ENCODE measurements at places on chromosomes 3 and 15.
A peak's percentile ranks its signal among the peaks of the same experiment; 100 is the strongest.

DNA sequence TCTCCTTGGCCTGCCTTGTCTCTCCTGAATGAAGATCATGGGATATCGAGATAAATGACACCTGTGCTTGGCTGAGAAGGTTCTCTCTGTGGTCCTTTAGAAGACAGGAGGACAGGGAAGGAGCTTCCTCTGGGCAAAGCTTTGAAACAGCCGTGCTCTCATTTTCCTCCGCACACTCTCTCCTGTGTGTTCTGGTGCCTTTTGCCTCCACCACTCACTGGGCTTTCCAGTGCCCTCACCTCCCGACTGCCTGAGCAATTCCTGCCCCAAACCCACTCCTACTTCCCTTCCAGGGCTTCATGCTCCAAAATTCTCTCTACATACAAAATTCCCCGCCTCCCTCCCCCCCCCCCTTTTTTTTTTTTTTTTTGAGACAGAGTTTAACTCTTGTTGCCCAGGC lies 32.3 kb downstream of the UPK1B start:
- no peak for DNase-seq
- peaks cover 5% of the 10 kb centered on the region for H3K36me3 ChIP-seq
- no peak overlapping the region for H3K27ac ChIP-seq
- no peak overlapping the region for H3K4me3 ChIP-seq

DNA sequence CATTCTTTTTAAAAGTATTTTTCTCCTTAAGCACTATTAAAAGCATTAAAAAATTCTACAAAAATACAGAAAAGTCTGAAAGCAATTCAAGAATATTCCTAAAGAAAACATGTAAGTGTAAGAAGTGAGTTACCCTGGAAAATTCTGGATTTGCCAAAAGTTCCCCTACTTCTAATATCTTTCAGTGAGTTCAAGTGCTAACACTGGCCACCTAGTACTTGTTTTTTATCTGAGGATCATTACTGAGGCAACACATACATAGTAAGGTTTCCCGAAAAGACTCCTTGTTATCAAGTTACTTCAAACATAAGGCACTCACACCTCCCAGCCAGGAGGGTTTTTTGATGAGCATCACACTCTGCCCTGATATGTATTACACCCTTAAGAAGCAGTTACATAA lies 158.4 kb downstream of the TIGIT start:
- no peak overlapping the region for H3K27ac ChIP-seq
- peaks cover 3% of the 10 kb centered on the region for H3K4me1 ChIP-seq
- H3K27me3 ChIP-seq, result peaks cover 4% of the 10 kb centered on the region
- H3K4me3 ChIP-seq, result no peak overlapping the region
- H3K36me3 ChIP-seq, result no peaks in the 10 kb centered on the region

- peaks cover 2% of the 10 kb centered on the region for H3K4me1 ChIP-seq
- no peak overlapping the region for H3K27ac ChIP-seq
- no peaks in the 10 kb centered on the region for H3K36me3 ChIP-seq
- peaks cover 7% of the 10 kb centered on the region for H3K27me3 ChIP-seq
These were observed 148.3 kb upstream of the ARHGEF26 start for GRCh38 chr3:153972862-153973261.

DNA sequence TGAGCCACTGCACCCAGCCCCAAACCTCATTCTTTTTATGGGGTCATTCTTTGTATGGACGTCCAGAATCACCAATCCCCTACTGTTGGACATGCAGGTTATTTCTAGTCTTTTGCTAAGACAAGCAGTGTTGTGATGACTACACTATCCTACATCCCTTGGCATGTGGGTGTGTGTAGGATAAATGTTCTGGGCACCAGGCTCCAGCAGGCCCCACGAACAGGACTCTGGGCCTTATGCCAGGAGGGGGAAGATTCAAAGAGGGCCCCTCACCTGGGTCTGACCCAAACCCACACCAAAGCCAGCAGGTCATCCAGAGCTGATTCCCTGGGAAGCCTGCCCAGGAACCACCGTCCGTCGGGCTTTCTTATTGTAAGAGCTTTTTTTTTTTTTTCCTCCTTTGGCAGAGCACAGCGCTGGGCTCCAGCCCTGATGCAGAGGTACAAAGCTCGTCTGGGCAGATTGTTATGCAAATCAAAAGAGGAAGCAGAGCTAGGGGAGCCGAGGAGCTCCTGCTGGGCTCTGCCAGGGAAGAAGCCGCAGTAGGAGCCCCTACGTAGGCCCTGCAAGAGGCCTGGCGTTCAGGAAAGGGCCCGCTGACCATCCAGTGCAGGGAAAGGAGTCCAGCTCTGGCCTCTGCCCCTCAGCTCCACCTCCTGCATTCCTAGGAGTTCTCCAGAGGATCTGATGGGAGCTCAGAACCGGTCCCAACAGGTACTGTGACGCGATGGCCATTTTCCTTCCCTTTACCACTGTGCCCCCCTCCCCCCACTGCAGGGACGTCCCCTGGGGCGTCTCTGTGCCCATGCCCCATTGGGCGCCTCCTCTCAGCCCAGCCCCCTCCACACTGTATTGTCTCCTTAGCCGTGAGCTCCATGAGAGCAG lies 29.0 kb upstream of the FURIN start:
- DNase-seq, result no peak
- peak overlapping the region; percentile 79 for H3K4me3 ChIP-seq
- peak overlapping the region; percentile 90 for H3K27ac ChIP-seq
- H3K4me1 ChIP-seq, result peaks cover 83% of the 10 kb centered on the region

GRCh38 chr3:31254483-31254882 lies 278.2 kb upstream of the STT3B start:
- no peak for DNase-seq
- no peak overlapping the region for H3K4me3 ChIP-seq
- peak overlapping the region; percentile 80 for H3K27ac ChIP-seq
- H3K36me3 ChIP-seq, result peaks cover 42% of the 10 kb centered on the region

DNA sequence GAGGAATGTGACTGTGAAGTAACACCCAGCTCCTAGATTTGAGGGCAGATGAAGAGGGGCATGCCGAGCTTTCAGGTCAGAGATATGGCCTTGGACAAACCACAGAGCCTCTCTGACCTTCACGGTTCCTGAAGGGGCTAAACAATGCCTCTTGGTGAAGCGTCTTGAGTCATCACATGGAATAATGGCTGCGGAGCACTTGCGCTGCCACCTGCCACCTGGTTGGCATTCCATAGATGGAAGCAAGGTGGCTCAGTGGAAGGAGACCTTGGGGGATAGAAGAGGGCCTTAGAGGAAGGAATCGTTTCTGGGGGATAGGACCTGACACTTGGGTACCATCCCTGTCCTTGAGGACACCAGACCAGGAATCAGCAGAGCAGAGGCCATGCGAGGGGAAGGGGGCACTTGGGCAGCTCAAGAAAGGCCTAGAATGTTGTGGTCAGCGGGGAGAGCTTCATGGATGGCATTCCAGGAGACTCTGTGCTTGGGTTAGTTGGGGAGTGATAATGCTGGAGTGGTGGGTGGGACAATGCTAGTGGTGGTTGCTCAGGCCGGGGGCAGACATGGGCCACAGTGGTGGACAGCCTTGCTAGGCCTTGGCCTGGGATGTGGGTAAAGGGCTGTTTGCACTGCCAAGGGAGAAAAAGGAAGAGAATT lies 12.6 kb downstream of the MRAS start:
- no peaks in the 10 kb centered on the region for H3K27me3 ChIP-seq
- H3K4me3 ChIP-seq, result no peak overlapping the region
- H3K4me1 ChIP-seq, result no peaks in the 10 kb centered on the region

- no peak overlapping the region for H3K27ac ChIP-seq
- no peaks in the 10 kb centered on the region for H3K27me3 ChIP-seq
- no peak for DNase-seq
- H3K4me3 ChIP-seq, result no peak overlapping the region
These were observed 49.8 kb downstream of the SGO1 start for GRCh38 chr3:20136231-20136630.

DNA sequence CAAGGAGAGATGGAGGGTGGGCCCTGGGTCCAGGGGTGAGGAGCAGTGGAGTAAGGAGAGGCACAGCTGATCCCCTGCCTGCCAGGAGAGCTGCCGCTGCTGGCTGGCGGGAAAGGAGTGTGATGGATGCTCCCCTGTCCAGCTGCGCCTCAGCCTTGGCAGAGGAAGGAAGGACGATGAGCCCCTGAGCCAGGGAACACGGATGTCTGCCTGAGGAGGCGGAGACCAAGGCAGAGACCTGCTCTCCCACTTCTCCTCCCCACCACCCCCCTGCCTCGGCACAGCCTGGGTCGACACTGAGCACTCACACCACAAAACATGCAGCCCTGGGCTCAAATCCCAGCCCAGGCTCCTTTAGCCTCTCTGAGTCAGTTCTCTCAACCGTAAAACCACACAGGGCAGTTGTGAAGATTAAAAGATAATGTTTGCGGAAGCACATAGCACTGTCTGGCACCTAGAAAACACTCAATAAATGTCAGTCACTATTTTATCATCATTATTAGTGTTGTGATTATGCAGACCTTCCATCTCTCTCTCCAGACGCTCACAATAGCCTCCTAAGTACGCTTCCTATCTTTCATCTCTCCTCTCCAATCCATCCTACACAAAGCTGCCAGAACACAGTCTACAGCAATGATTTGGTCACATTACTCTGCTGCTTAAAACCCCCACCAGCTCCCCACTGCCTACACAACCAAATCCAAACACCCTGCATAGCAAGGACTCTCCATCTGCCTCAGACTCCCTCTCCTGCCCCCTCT lies 52.2 kb downstream of the SEMA5B start:
- H3K4me3 ChIP-seq, result peak overlapping the region; percentile 54
- DNase-seq, result peak; percentile 57
- H3K36me3 ChIP-seq, result no peaks in the 10 kb centered on the region
- peaks cover 41% of the 10 kb centered on the region for H3K4me1 ChIP-seq

DNA sequence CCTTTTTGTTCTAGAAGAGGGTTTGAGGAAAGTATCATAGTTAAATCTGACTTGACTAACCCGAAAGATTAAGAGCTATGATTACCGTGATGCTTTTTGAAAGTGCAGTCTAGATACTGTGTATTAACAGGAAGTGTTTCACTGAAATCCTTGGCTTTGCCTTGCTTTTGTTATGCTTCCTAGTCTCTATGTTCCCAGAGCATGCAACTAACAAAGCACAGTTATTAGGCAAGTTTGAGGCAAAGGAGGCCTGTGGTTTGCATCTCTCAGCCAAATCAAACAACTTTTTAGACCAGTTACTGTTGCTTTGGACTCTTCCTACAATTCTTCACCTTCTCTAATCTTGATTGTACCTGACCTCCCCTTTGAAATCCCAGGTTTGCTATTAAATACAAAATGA lies 3.9 kb downstream of the LXN start:
- no peaks in the 10 kb centered on the region for H3K27me3 ChIP-seq
- no peak overlapping the region for H3K27ac ChIP-seq
- H3K4me3 ChIP-seq, result no peak overlapping the region
- peaks cover 26% of the 10 kb centered on the region for H3K4me1 ChIP-seq
- peaks cover 54% of the 10 kb centered on the region for H3K36me3 ChIP-seq

DNA sequence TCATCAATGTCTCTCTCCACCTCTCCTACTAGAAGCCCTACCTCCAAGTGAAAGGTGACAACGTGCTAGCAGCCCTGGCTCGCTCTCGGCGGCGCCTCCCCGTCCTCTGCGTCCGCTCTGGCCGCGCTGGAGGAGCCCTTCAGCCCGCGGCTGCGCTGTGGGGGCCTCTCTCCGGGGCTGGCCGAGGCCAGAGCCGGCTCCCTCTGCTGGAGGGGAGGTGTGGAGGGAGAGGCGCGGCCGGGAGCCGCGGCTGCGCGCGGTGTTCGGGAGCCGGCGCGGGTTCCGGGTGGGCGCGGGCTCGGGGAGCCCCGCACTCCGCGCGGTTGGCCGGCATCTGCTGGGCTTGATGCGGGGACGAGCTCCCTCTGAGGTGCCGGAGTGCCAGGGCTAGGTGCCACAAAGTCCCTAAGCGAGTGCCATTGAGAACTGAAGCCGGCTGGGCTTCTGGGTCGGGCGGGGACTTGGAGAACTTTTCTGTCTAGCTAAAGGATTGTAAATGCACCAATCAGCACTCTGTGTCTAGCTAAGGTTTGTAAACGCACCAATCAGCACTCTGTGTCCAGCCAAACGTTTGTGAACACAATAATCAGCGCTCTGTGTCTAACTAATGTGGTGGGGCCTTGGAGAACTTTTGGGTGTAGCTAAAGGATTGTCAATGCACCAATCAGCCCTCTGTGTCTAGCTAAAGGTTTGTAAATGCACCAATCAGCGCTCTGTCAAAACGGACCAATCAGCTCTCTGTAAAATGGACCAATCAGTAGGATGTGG lies 84.8 kb upstream of the ARRDC4 start:
- no peak for DNase-seq
- no peak overlapping the region for H3K4me3 ChIP-seq
- no peaks in the 10 kb centered on the region for H3K36me3 ChIP-seq
- H3K27ac ChIP-seq, result no peak overlapping the region
- H3K27me3 ChIP-seq, result no peaks in the 10 kb centered on the region
- no peaks in the 10 kb centered on the region for H3K4me1 ChIP-seq

- peaks cover 13% of the 10 kb centered on the region for H3K27me3 ChIP-seq
- H3K4me3 ChIP-seq, result no peak overlapping the region
- H3K36me3 ChIP-seq, result no peaks in the 10 kb centered on the region
These were observed 215.0 kb upstream of the IGF1R start for GRCh38 chr15:98433346-98433745.

- no peaks in the 10 kb centered on the region for H3K36me3 ChIP-seq
- H3K4me3 ChIP-seq, result no peak overlapping the region
- H3K27ac ChIP-seq, result no peak overlapping the region
- no peak for DNase-seq
- H3K4me1 ChIP-seq, result peaks cover 23% of the 10 kb centered on the region
These were observed 26.5 kb upstream of the CD47 start for GRCh38 chr3:108117241-108117775.

GRCh38 chr3:4771243-4771642 lies 208.0 kb upstream of the BHLHE40 start:
- no peak overlapping the region for H3K4me3 ChIP-seq
- peaks cover 50% of the 10 kb centered on the region for H3K4me1 ChIP-seq
- H3K27ac ChIP-seq, result no peak overlapping the region
- H3K27me3 ChIP-seq, result no peaks in the 10 kb centered on the region
- no peak for DNase-seq

- H3K27me3 ChIP-seq, result no peaks in the 10 kb centered on the region
- no peak for DNase-seq
- peak overlapping the region; percentile 80 for H3K27ac ChIP-seq
- H3K36me3 ChIP-seq, result peaks cover 19% of the 10 kb centered on the region
- peak overlapping the region; percentile 61 for H3K4me3 ChIP-seq
These were observed 17.1 kb downstream of the STX19 start for GRCh38 chr3:94011233-94011711.

- no peak overlapping the region for H3K27ac ChIP-seq
- peaks cover 2% of the 10 kb centered on the region for H3K27me3 ChIP-seq
- no peaks in the 10 kb centered on the region for H3K36me3 ChIP-seq
- H3K4me1 ChIP-seq, result peaks cover 3% of the 10 kb centered on the region
- H3K4me3 ChIP-seq, result no peak overlapping the region
These were observed 175.7 kb upstream of the KBTBD8 start for GRCh38 chr3:66822186-66823008.

GRCh38 chr15:29682361-29682760 lies 139.9 kb downstream of the TJP1 start:
- H3K36me3 ChIP-seq, result no peaks in the 10 kb centered on the region
- no peak for DNase-seq
- H3K27me3 ChIP-seq, result no peaks in the 10 kb centered on the region
- H3K27ac ChIP-seq, result no peak overlapping the region

- no peak for DNase-seq
- H3K27ac ChIP-seq, result no peak overlapping the region
- H3K36me3 ChIP-seq, result peaks cover 20% of the 10 kb centered on the region
- peaks cover 21% of the 10 kb centered on the region for H3K4me1 ChIP-seq
- H3K27me3 ChIP-seq, result peaks cover 2% of the 10 kb centered on the region
- H3K4me3 ChIP-seq, result no peak overlapping the region
These were observed 30.7 kb downstream of the LPP start for GRCh38 chr3:188184649-188185048.

GRCh38 chr3:141011232-141011996 lies 39.7 kb upstream of the SPSB4 start:
- no peaks in the 10 kb centered on the region for H3K36me3 ChIP-seq
- H3K4me3 ChIP-seq, result no peak overlapping the region
- DNase-seq, result peak; percentile 80
- peaks cover 41% of the 10 kb centered on the region for H3K27me3 ChIP-seq
